ENCODE measurements at places on chromosomes 2 and 18. TPM values are rescaled to one million over a fixed set of nuclear protein-coding genes. Genes with fewer than 3 reads are reported as not detected.
A peak's percentile ranks its signal among the peaks of the same experiment; 100 is the strongest.

GRCh38 chr2:224156436-224156835 is 117.3 kb upstream of the SERPINE2 start:
- no peak for DNase-seq

- no peak for DNase-seq
Measured at GRCh38 chr2:36964496-36965058, 1.8 kb downstream of the STRN start.

The RAPH1 gene
- total RNA-seq, result 15.4 TPM

- no peak for DNase-seq
Measured at GRCh38 chr2:158512323-158512722, 55.6 kb downstream of the PKP4 start.

DNA sequence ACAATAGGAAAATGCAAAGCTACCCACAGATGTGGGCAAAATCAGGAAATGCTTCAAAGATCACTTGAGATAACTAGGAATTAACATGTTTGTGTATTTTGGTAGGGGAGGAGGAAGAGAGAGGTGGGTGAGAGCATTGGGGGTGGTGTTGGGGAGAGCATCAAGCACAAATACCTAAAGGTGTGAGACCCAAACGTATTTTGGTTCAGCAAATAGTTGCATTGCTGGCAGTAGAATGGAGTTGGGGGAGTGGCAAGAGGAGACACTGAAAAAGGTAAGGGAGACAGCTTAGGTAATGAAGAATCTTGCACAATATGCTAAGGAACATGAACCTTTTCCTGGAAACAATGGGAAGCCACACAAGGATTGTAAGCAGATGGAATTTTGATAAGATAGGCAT is 1.5 kb upstream of the PELI1 start:
- DNase-seq, result no peak

The SH3RF3 gene
- 2.5 TPM for total RNA-seq

The CHRND gene
- 0.60 TPM for total RNA-seq

DNA sequence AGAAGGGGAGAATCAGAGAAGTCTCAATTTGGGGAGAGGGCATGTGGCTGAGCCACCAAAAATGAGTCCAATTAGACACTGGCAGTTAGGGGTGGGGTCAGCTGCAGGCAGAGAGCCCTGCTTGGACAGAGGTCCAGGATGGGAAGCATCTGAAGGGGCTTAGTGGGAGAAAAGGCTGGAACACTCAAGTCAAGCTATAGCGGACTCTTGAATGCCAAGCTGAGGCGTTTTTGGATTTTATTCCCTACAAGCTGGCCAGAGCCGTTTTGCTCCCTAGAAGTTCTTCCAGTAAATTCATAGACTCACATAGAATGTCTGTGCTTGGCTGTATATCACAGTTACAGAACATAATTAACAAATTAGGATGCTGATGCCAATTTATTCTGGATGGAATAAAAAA is 172.8 kb downstream of the ACOXL start:
- no peak for DNase-seq

The NCKAP5 gene
- total RNA-seq, result 7.7 TPM

- no peak for DNase-seq
Measured at GRCh38 chr2:71546275-71546638, 92.9 kb downstream of the DYSF start.

The SPP2 gene
- total RNA-seq, result not detected

DNA sequence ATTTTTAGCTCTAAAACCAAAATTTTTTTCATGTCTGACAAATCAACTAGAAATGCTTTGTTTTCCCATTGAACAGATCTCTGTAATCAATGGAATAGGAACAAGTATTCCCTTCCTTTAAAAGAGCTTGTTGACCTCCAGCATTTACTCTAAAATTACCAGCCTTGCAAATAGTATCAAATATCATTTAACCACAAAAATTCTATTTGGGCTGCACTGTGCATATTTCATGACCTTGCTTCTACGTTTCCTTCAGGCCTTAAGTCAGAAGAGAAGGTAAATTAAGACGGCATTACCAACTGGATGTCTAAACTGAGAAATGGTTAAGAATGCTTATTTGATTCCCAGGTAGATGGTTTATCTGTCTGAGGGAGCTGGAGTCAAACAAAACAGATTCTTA is 33.3 kb upstream of the NRXN1 start:
- DNase-seq, result no peak

GRCh38 chr18:45951016-45951714 is 16.0 kb downstream of the EPG5 start:
- DNase-seq, result no peak

DNA sequence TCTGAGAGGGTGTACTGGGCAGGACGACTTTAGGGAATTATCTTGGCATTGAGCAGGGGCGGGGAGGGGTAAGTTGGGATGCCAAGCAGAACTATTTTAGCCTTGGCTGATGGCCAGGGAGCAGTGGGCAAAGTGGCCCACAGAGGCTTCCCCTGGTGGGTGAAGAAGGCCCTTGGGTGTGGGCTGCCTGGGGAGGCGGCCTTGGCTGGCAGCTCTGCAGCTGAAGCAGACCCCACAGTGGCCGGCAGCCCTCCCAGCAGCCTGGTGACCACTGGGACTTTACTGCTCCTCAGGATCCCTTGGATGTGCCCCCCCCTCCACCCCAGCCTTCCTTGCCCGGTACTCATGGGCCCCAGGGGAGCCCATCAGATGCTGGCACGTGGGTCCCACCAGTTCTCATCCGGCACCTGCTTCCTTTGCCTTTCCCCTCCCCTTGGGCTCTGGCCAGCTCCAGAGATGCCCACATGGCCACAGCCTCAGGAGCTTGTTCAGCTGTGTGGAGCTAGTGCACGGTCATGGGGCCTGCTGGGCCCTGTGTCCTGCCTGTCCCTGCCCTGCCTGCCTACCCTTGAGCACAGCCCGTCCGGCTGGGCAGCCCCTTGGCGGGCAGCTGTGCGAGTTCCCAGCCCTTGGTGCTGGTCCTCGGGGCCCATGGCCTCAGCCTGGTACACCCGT is 122.1 kb upstream of the HS6ST1 start:
- peak; percentile 42 for DNase-seq

DNA sequence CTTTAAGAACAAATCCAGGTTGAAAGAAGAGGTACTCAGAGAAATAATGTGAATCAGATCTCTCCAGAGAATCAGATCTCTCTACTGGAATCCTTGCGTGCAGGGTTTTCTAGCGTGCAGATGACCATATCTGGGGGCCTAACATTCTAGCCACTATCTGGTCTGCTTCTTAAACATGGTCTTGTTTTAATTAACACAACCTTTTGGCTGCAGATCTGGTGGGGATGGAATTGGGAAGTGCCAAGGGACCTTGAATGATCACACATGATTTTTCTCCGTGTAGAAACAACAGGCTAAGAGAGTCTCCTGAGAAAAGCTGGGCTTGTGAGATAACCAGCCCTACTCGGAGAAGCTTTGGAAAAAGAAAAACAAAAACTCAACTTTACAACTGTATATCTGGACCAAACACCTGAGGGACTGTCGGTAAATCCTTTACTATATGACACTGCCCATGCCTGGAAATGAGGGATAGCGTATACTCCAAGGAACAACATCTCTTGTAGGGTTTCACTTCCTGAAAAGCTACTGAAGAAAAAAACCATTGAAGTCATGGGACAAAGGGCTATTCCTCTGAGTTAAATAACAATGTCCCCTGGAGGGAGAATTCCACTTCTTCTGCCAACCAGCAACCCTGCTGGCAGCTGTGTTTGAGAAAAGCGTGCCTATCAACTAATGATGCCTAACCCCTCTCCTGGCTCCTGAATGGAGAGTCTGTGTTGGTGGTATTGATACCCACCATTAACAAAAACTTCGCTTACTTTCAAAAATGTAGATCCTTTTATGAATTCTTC is 171.0 kb upstream of the REV1 start:
- DNase-seq, result no peak

GRCh38 chr2:46010925-46011490 is 286.2 kb upstream of the EPAS1 start:
- DNase-seq, result no peak

DNA sequence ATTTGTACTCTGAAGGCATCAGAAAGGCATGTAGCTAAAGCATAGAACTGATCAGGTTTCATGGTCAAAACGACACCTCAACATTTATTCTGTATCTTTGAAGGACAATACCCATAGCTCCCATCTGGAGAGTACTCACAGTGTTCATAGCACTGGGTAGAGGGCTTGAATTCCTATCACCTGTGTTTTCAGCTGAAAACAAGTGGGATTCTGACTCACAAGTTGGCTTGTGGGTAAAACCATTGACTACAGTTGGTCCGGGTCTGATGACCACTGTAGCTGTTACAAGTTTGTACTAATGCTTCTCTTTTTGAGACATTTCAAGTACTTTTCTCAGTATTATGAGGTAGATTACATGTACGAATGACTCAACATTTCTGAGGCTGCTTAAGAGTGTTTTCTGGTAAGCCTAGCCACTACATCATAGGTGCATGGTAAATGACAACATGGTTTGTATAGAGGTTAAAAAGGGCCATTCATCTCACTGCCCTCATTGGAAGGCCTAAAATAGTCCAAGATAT is 68.6 kb upstream of the PELI1 start:
- no peak for DNase-seq

- DNase-seq, result no peak
Measured at GRCh38 chr2:44397447-44398175, 35.9 kb downstream of the CAMKMT start.

DNA sequence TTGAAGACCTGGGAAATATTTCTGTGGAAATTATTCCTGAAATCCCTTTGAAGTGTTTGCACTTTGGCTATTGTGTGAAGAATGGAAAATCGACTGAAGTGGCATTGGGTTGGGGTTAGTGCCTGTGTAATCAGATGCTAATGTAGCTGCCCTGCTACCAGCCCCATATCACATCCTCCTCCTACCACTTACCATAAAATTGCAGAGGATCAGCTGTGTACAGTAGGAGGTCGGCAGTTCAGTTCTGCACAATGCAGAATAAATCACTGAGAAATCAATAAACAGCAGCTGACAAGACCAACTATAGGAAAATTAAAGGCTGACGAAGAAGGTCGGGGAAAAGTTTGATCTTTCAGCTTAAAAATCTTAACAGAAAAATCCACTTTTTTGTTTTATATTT is 440.9 kb downstream of the PTPRM start:
- no peak for DNase-seq

DNA sequence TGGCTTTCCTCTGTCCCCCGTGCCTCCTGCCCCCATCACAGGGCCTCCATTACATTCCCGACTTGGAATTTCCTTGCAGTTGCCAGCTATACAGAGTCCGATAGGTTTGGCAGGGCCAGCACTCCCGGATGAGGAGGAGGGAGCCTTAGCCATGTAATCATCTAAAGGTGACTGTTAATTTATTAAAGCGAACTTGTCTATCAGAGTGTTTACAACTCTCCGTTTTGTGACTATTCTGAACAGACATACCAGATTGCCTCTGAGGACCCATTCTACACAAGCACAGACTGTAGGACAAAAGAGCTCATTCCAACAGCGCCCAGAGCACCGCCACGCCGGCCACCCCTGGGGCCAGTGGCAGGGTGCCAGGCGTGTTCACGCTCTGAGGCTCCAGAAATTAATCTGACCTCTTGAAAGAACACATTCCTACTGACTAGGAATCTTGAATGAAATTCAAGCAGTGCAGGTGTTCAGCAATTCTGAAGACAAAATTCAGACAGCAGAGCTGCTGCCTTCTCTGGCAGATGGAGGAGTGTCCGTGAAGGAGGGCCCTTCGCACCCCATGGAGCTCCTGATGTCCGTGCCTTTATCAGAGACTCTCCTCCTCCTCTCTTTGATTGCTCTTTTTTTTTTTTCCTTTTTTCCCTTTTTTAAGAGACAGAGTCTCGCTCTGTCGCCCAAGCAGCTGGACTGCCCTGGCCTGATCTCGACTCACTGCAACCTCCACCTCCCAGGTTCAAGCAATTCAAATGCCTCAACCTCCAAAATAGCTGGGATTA is 58.1 kb upstream of the RALBP1 start:
- DNase-seq, result no peak

DNA sequence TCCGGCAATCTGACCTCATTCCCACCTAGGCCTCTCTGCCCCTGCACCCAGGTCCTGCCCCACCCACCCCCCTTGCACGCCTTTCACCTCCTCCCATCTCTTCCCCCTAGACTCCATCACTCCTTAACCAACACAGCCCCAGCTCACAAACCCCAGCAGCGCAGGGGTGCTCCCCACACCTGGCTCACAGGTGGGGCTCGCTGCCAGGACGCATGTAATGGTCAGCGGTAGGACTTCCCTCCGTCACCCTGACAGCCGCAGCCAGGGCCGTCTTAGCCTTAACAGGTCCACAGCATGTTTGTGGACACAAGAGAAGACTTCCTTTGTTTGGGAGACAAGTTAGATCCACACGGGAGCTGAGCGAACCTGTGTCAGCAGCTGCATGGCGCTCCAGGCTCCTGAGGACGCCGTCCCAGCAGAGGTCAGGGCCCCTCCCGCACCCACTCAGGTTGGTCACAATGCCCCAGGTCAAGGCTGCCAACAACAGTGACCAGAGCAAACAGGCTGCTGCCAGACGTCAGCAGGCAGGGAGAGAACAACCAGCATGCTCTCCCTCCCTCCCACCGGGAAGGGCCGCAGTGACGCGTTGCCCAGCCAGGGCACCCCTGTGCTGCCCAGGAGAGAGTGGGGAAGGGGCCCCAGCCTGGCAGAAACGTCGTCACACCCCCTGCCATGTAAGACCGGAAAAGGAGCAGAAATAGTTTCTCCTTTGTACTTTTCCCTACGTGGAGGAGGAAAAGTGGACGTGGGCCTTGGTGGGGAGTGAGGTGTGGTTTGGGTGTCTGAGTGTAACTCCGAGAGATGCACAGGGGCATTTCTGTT is 68.0 kb downstream of the PXDN start:
- no peak for DNase-seq

GRCh38 chr2:240257940-240258580 is 117.6 kb upstream of the OTOS start:
- no peak for DNase-seq

GRCh38 chr2:100269889-100270288 is 52.4 kb downstream of the LONRF2 start:
- peak; percentile 44 for DNase-seq

DNA sequence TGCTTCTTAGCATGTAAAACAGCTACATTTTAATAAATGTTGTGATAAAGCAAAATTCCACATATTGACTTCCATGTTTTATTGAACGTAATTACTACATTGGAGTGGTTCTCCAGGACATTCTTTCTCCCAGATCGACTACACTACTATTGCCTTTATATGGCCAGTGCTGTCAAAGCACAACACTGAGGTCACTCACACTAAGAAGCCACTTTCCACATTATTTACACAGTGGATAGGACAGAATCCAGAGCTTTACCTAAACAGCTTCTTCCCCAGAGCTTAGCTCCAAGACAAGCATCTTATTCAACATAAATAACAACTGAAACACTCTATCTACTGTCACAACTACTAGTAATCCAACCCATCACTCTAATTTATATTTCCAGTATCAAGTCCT is 73.9 kb upstream of the WDR75 start:
- no peak for DNase-seq

GRCh38 chr2:58156780-58157179 is 84.3 kb downstream of the FANCL start:
- no peak for DNase-seq

DNA sequence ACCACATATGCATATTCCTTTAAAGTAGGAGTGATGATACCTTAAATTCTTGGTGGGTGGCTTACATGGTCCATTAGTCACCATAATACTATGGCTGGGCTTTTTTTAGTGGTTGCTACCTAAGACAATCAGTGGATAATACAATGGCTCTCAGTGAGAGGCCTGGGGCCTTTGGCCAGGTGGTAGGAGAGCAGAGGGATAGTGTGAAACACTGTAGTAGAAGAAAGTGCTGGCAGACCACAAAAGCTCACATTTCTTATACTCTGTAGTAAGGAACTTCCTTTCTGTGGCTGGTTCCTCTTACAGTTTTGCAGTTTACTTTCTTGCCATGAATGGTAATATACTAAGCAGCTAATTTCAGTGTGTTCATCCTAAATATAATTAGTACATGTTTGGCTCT is 583.5 kb downstream of the XIRP2 start:
- no peak for DNase-seq

All from type B pancreatic cell (in vitro differentiated cells).